ENCODE measurements at places on chromosomes 16 and 17.

DNA sequence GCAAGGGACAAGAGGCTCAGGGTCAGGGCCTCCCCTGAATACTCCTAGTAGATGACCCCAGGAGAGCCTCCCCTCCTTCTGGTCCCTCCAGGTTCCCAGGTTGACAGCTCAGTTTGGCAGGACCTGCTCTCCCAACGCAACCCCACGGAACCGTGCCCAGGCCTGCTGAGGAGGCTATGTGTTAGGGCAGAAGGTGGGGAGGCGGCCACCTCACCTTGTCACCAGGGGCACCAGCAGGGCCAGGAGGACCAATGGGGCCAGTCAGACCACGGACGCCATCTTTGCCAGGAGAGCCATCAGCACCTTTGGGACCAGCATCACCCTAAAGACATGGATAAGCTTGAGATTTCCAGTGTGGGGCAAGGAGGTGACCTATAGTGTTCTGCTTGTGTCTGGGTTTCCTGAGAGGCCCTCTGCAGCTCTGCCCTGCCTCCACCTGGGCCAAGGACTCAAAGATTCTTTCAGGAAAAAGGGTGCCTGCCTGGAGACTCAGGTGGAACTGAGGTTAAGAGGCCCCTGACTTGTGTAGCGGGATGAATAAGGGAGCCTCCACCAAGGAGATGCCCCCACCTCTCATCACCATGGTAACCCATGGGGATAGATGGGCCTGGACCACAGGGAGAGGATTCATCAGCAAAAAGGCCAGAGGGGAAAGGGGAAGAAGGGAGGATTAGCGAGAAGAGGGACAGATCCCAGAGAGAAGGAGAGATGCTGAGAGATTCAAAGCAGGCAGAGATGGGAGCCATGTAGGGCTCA lies 10.7 kb downstream of the COL1A1 start:
- DNase-seq: no peak

GRCh38 chr17:55463600-55463999 lies 42.0 kb upstream of the MMD start:
- DNase-seq: no peak

DNA sequence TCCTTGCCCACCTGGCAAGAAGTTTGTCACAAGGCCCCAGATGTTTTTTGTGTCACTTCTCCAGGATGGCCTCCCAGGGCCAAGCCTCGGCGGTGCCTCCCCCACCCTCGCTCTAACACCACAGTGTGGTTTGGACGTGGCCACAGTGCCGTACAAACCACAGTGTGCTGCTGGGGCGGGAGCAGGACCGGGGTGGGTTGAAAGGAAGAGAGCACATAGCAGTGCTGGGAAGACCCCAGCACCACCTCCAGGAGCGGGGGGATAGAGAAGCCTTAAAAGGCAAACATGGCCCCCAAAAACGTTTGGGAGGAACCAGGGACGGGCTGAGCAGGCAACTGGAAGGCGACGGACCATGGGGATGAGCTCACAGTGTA lies 5.0 kb upstream of the BCL6B start:
- DNase-seq: no peak

- no peak for DNase-seq
Observed at GRCh38 chr16:88345721-88346560, 36.8 kb upstream of the ZNF469 start.

- peak; percentile 82 for DNase-seq
Observed at GRCh38 chr17:29590411-29591145, 1.1 kb upstream of the GIT1 start.

DNA sequence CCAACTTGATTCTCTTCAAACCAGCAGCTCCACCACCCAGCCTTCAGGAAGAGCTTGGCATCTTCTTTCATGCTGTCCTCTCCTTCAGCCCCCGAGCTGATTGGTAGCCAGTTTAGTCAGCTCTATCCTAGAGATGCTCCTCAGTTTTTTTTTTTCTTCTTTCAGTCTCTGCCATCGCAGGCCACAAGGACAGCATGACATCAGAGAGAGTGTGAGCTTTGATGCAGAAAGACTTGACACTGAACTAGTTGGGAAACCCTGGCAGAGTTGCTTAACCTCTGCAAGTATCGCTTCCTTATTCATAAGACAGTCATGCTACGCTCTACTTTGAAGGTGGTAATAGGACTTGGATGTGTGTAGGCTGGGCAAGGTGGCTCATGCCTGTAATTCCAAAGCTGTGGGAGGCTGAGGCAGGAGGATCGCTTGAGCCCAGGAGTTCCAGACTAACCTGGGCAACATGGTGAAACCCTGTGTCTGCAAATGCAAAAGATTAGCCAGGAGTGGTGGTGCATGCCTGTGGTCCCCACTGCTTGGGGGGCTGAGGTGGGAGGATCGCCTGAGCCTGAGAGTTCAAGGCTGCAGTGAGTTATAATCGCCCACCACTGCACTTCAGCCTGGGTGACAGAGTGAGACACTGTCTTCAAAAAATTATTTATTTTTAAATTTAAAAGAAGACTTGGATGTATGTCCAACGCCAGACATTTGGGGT lies 2.6 kb downstream of the CD300LB start:
- DNase-seq: no peak

GRCh38 chr17:74453665-74454196 lies 12.7 kb upstream of the CD300A start:
- no peak for DNase-seq

GRCh38 chr16:914440-914839 lies 56.3 kb downstream of the LMF1 start:
- DNase-seq: peak; percentile 1

DNA sequence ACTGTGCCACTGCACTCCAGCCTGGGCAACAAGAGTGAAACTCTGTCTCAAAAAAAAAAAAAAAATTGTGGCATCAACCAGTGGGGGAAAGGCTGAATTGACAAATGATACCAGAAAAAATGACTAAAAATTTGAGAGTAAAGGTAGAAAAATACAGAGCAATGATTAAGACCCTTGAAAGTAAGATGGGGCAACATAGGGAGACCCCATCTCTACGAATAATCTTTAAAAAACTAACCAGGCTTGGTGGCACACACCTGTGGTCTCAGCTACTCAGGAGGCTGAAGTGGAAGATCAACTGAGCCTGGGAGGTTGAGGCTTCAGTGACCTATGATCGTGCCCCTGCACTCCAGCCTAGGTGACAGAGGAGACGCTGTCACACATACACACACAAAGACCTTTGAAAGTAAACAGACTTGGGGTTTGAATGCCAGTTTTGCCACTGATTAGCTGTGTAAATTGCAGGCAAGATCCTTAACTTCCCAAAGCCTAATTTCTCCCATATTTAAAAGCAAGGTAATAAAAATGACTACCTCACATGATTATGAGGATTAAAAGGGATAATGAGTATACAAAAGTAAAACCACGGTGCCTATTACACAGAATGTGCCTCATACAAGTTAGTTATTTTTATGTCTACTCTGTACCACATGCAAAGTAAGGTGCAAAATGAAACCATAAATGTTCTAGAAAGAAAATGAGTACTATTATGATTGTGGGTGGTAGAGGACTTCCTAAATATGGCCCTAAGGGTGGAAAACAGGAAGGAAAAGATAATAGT lies 21.7 kb upstream of the PAFAH1B1 start:
- no peak for DNase-seq

- DNase-seq: no peak
Observed at GRCh38 chr16:85948138-85948509, 49.2 kb downstream of the IRF8 start.

- DNase-seq: no peak
Observed at GRCh38 chr16:79508294-79508693, 92.2 kb downstream of the MAF start.
